ENCODE measurements at places on chromosomes 2 and 18.

GRCh38 chr2:98579926-98580325 is 28.4 kb downstream of the COA5 start:
- no peaks in the 10 kb centered on the region for H3K27me3 ChIP-seq
- no peak overlapping the region for H3K27ac ChIP-seq
- no peaks in the 10 kb centered on the region for H3K4me1 ChIP-seq

DNA sequence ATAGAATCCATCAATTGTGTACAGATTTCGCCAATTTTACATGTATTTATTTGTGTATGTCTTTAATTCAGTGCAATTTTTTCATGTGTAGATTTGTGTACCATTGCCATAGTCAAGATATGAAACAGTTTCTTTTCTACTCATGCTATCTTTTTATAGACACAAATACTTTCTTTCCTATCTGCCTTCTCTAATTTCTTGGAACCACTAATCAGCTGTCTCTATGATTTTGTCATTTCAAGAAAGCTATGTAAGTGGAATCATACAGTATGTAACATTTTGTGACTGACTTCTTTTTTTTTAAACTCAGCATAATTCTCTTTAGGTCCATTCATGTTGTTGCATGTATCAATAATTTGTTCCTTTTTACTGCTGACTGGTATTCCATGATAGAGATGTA is 33.3 kb downstream of the KIAA1328 start:
- no peaks in the 10 kb centered on the region for H3K4me1 ChIP-seq
- no peak overlapping the region for H3K4me3 ChIP-seq
- H3K27ac ChIP-seq = no peak overlapping the region
- no peaks in the 10 kb centered on the region for H3K27me3 ChIP-seq
- no peaks in the 10 kb centered on the region for H3K36me3 ChIP-seq

- no peaks in the 10 kb centered on the region for H3K4me1 ChIP-seq
- peaks cover 9% of the 10 kb centered on the region for H3K36me3 ChIP-seq
- DNase-seq = no peak
- H3K27me3 ChIP-seq = no peaks in the 10 kb centered on the region
- H3K27ac ChIP-seq = no peak overlapping the region
Measured at GRCh38 chr2:112825706-112826105, 10.9 kb downstream of the IL1B start.

- no peaks in the 10 kb centered on the region for H3K4me1 ChIP-seq
- no peaks in the 10 kb centered on the region for H3K36me3 ChIP-seq
- H3K27me3 ChIP-seq = no peaks in the 10 kb centered on the region
Measured at GRCh38 chr2:195686564-195686963, 29.5 kb downstream of the SLC39A10 start.

DNA sequence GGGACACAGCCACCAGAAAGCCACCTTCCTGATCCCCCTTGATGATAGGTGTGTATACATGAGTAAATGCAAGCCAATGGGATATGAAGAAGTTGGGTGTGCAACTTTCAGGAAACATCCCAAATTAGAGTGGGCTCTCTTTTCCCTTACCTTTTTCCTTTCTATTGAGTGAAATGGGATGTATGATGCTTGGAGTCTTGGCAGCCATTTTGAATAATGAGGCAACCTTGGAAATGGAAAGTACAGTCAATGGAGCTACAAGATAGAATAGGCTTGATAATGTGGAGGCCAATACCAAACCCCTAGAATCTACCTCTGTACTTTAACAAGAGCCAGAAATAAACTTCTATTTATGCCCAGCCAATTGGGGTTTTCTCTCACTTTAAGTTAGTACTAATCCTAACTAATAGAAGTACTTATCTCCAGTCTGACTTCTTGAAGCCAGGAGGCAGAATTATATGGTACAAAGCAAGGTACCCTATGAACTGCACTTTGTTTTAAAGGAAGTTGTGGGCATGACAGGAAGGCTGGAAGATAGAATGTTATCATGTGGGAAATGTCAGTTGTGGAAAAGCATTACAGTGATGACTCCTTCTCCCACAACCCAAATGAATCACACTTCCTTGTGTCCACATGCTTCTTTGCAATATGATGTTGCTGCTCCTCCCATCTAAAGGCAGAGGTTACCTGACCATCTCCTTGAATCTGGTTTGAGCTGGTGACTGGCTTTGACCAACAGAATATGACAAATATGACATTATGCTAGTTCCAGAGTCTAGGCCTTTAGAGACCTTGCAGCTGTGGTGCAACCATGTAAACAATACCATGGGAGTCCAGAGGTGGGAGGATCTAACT is 12.9 kb upstream of the NABP1 start:
- no peaks in the 10 kb centered on the region for H3K4me1 ChIP-seq
- H3K36me3 ChIP-seq = no peaks in the 10 kb centered on the region
- no peak for DNase-seq
- H3K4me3 ChIP-seq = no peak overlapping the region
- H3K27me3 ChIP-seq = no peaks in the 10 kb centered on the region

- H3K27me3 ChIP-seq = no peaks in the 10 kb centered on the region
- H3K4me1 ChIP-seq = no peaks in the 10 kb centered on the region
- DNase-seq = peak; percentile 32
- no peaks in the 10 kb centered on the region for H3K36me3 ChIP-seq
- no peak overlapping the region for H3K27ac ChIP-seq
- no peak overlapping the region for H3K4me3 ChIP-seq
Measured at GRCh38 chr18:45785134-45785533, 40.3 kb upstream of the SIGLEC15 start.

DNA sequence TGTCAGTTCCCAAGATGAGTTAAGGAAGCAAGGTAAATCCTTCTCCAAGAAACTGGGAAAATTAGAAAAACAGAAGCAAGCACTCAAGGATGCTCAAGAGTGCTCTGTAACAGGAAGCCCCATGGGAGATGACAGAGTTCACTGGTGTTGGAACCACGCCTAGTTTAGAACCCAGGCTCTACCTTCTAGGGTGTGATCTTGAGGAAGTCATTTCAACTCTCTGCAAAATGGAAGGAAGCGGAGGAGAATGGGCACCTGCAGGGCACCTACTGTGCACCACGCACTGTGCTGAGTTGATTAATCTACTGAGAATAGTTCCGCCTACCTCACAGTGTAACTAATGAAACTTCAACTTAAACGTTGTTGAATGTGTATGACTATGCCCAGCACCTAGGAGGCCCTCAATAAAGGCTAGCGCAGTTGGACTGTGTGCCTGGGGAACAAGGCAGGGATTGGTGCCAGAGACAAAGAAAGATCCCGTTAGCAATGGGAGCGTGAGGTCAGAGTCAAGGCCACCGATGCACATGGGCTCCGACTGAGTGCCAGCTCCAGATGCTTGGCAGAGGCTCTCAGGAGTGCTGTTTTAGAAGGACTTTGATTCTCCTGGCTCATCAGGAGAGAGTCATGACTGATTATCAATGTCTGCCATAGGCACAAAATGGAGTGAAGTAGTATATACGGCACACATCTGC is 93.7 kb downstream of the MAPK4 start:
- no peaks in the 10 kb centered on the region for H3K4me1 ChIP-seq
- no peak for DNase-seq
- no peak overlapping the region for H3K4me3 ChIP-seq

GRCh38 chr2:130380096-130380934 is 24.5 kb downstream of the PTPN18 start:
- no peaks in the 10 kb centered on the region for H3K36me3 ChIP-seq
- H3K4me3 ChIP-seq = no peak overlapping the region
- peaks cover 38% of the 10 kb centered on the region for H3K4me1 ChIP-seq

DNA sequence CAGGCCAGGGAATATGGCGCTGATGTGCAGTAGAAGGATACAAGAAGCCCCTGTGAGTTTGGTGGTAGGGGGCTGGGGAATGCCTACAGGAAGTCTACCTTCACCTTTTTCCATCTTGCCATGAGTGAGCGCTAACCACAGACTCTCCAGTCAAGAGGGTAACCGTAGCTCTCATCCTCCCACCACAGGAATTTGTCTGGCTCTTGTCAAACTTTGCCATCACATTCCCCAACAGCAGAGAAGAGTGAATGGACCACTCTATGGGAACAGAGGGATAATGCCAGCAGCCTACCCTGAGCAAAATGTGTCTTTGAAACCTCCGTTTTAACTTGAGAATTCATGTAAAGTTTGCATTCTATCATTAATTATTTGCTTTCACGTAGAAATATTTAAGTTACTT is 168.3 kb downstream of the NRP2 start:
- H3K27ac ChIP-seq = no peak overlapping the region
- H3K4me1 ChIP-seq = no peaks in the 10 kb centered on the region
- H3K27me3 ChIP-seq = no peaks in the 10 kb centered on the region
- H3K36me3 ChIP-seq = no peaks in the 10 kb centered on the region
- DNase-seq = no peak

DNA sequence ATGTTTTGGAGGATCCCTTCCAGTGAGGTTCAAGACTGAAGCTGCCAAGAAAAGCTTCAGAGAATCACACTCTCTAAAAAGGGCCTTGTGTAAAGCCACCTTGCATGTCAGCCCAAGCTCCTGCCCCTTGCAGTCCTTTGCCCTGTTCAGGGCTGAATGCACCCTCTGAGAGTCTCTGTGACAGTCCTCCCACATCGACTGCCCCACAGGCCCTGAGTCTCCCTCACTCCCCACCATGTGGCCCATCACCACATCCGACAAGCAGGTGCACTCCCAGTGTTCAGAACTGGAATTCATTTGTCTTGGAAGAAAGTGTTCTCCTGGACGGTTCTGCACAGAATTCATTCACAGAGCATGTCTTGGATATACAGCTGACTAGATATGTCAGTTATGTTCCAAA is 31.0 kb downstream of the BCL11A start:
- H3K27ac ChIP-seq = no peak overlapping the region
- H3K4me3 ChIP-seq = no peak overlapping the region
- no peaks in the 10 kb centered on the region for H3K36me3 ChIP-seq
- peaks cover 11% of the 10 kb centered on the region for H3K4me1 ChIP-seq
- no peak for DNase-seq

- H3K27me3 ChIP-seq = no peaks in the 10 kb centered on the region
- no peak overlapping the region for H3K27ac ChIP-seq
- DNase-seq = no peak
- no peaks in the 10 kb centered on the region for H3K4me1 ChIP-seq
- no peak overlapping the region for H3K4me3 ChIP-seq
- peaks cover 88% of the 10 kb centered on the region for H3K36me3 ChIP-seq
Measured at GRCh38 chr2:117918608-117919007, 95.3 kb downstream of the CCDC93 start.

DNA sequence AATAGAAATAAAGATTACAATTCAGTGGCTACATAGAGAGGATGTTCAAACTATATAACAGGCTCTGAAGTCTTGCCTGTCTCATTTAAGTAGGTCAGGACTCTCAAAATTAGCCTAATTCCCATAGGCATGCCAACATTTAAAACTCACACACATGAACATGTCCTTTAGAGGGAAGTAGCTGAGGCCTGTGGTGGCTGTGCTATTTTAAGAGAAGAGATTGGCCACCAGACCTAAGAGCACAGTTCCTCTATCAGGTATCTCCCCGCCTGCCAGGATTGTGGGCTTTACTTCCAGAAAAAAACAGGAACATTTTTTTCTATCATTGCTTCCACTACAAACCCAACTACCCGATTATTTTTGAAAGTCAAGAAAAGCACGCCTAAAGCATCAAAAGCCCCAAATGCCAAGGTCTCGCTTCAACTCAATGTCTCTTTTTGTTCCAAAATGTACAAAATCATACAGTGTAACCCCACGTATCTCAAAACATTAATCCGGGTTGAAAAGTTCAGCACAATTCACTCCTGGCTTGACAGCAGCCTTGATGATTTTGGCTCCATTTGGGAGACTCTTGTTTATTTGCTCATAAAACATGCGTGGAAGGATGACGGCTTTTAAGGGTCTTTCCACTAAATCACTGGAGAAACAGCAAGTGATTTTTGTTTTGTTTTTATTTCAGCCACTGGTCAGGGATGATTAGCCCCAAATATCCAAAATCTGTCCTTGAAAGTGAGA is 15.3 kb downstream of the FHL2 start:
- peaks cover 24% of the 10 kb centered on the region for H3K27me3 ChIP-seq
- no peaks in the 10 kb centered on the region for H3K36me3 ChIP-seq
- no peak for DNase-seq
- no peak overlapping the region for H3K27ac ChIP-seq
- no peak overlapping the region for H3K4me3 ChIP-seq
- H3K4me1 ChIP-seq = peaks cover 10% of the 10 kb centered on the region

GRCh38 chr2:175811971-175812370 is 190.1 kb downstream of the LNPK start:
- DNase-seq = no peak

DNA sequence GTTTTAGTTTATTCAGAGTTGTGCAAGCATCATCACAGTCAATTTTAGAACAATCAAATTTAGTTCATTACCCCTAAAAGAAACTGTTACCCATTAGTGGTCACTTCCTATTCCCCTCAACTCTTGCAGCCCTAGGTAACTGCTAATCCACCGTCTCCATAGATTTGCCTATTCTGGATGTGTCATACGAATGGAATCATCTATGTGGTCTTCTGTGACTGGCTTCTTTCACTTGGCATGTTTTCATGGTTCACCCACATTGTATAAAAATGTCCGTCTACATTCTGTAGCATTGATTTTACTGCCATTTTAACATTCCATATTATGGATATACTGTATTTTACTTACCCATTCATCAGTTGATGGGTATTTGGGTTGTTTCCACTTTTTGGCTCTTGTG is 5.3 kb upstream of the CEP68 start:
- H3K4me1 ChIP-seq = peaks cover 20% of the 10 kb centered on the region
- DNase-seq = no peak
- no peak overlapping the region for H3K27ac ChIP-seq
- no peak overlapping the region for H3K4me3 ChIP-seq

DNA sequence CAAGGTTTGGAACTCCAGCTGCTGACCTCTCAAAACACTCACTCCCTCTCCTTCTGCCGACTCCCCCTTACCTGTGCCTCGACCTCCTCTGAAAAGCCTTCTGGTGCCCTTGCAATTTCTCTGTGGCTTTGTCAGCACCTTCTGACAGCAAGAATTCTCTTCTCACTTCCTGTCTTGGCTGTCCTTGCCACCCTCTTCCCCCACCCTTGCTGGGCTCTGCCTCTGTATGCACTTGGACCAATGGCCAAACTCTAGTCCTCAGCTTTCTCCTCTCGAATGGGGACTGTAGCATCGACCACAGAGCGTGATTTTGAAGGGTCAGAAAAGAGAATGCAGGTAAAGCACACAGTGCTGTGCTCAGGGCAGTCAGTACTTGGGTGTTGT is 99.0 kb downstream of the HS1BP3 start:
- no peak overlapping the region for H3K4me3 ChIP-seq
- H3K4me1 ChIP-seq = no peaks in the 10 kb centered on the region
- H3K27me3 ChIP-seq = no peaks in the 10 kb centered on the region
- H3K27ac ChIP-seq = no peak overlapping the region

- no peak overlapping the region for H3K27ac ChIP-seq
- no peak overlapping the region for H3K4me3 ChIP-seq
- no peaks in the 10 kb centered on the region for H3K27me3 ChIP-seq
- DNase-seq = no peak
Measured at GRCh38 chr2:198717451-198717850, 740.3 kb downstream of the SATB2 start.

GRCh38 chr2:86485103-86485502 is 43.9 kb downstream of the KDM3A start:
- H3K36me3 ChIP-seq = peaks cover 11% of the 10 kb centered on the region
- no peak overlapping the region for H3K4me3 ChIP-seq
- H3K27ac ChIP-seq = no peak overlapping the region
- peaks cover 8% of the 10 kb centered on the region for H3K4me1 ChIP-seq
- no peaks in the 10 kb centered on the region for H3K27me3 ChIP-seq

Measured in left lung (tissue), 14 donors.